AG04449 (cell line): ENCODE measurements at places on chromosomes 4 and X.

DNA sequence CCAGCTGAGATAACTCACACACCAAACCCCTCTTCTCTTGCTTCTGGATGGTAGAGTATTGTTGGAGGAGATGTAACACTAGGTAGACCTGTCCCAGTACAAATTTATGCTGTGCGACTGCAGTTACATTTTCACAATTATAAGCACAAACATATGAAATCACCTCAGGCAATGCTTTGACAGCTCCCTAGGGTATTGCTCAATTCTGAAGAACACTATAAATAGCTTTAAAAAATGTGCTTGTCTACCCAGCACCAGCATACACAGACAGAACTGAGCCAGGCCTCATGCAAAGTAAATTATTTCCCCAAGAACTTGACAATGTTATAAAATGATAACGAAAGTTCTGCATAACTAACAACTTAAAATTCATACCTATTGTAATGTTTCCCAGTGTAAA is 1999.1 kb upstream of the ADGRL3 start:
- DNase-seq, result no peak

DNA sequence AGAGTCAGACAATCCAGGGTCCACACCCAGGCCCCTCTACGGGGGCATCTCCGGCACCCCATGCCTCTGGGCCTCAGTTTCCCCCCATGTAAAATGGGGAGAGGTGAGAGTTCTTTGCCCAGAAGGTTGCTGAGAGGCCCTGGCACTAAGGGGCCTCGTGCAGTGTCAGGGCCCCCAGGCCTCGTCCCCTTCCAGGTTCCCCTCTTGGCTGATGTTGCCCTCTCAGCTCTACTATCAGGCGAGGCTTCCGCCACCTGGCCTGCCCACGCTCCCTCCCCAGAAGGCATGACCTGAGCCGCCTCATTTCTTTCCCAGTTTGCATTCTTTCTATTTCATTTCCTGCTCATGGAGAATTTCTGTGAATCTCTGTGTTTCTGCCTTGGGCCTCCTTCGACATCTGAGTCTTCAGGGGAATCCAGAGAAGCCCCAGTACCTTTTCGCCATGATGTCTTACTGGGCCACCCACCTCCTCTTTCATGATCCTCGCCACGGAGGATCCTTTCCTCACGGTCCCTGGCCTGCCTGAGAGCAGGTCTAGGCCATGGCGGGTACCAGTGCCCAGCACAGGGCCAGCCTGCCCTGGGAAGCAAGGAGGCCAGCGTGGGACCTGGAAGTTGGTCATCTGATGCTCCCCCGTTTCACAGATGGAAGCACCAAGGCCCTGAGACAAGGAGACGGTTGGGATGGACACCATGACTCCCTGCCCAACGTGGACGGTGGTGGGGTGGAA is 21.9 kb upstream of the MRFAP1 start:
- no peak for DNase-seq

GRCh38 chr4:182245041-182245440 is 1.8 kb downstream of the TENM3 start:
- DNase-seq, result no peak

- DNase-seq, result no peak
Measured at GRCh38 chrX:136752796-136753195, 27.9 kb downstream of the ARHGEF6 start.

DNA sequence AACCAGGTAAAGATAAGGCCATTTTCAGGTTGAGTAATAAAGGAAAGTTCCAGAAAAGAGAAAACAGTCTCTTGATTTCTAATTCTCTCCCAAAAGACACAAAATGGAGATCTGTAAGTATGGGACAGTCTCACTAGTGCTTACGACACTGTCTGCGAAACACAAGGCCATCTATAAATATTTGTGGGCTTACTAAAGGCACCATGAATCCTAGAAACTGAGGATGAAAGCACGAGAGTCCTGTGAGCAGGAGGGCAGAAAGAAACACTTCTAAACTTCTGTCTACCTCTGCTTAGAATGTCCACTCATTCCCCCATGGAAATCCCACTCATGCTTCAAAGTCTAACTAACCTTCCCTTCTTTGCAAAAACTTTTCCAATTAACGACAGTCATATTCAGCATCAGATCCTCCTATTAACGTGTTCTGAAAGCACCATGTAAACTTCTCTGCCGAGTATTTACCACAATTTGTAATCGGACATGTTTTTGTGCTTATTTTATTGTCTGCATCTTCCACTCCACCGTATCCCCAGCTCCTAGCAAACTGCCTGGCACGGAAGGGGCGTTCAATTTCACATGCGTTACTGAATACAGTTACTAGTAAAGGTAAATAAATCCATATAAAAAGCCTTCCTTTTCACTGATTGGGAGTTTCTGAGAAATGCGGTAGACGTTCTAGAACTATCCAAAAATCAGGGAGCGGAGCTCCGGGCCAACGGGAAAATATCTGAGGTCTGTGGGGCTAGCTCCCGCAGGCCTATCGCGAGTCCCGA is 665 bp downstream of the PSMD10 start:
- no peak for DNase-seq

GRCh38 chr4:24226023-24226422 is 336.2 kb upstream of the PPARGC1A start:
- no peak for DNase-seq

DNA sequence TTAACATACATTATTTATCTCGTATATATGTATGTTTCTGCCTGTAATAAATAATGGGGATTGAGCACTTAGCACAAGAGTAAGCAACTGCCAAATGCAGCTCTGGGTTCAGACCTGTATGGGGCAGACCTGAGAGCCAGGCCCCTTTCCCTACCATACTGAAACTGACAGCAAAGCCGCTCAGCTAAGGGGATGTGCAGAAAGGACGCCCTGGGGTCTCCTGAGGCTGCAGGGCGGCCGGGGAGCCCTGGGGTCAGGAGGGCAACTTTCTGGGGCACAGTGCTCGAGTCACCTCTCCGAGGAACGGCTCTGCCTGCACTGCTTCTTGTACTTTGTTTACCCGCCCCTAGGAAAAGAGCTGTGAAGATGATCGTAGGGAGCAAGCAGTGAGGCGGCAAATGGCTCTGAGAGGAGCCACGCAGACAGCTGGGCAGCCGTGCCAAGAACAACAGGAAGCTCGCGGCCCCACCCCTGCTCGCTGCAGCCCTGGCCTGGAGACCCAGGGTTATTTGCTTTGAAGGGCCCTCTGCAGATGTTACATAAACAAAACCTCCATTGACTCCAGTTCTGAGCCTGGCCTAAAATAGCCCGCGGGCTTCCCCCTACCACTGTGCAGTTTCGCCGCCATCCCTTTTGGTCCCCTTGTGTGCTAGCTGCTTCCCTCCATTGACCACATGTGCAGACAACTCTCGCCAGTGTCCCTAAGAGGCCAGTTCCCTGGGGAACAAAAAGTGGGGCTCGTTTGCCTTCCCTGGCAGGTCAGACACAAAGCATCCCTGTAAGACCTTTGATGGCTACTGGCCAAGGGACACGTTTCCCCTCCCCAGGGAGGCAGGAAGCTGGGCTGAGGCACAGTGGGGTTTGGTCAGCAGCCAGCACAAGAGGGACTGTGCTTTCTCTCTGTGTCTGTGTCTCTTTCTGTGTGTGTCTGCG is 111.3 kb upstream of the LNX1 start:
- DNase-seq, result no peak
